Activated CD4-positive, CD25-positive, alpha-beta regulatory T cell treated with anti-CD3 and anti-CD28 coated beads, Interleukin-2, amount 50 U/mL, for 72 hours (primary cell): ENCODE measurements at places on chromosomes 2 and 18.

- no peak for DNase-seq
Measured at GRCh38 chr2:177548636-177549035, 156.1 kb downstream of the AGPS start.

GRCh38 chr18:26960911-26961310, 95.4 kb upstream of the AQP4 start:
- DNase-seq = no peak

DNA sequence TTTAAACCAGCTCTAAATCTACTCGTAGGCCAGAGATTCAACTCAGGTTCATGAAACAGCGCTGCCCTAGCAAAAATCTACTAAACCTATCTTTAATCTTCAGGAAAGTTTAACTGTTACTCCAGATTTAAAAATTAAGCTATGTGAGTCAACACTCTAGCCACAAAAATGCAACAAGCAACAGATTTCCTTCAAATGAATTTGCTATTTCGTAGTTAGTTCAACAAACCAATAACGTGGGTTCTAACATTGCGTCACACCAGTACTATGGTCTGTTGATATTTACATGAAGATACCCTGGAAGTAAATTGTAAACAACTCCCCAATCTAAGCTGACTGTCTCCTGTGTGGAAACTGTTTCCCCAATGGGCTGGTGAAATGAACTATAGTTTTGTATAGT, 71.2 kb downstream of the FIGN start:
- DNase-seq = no peak

DNA sequence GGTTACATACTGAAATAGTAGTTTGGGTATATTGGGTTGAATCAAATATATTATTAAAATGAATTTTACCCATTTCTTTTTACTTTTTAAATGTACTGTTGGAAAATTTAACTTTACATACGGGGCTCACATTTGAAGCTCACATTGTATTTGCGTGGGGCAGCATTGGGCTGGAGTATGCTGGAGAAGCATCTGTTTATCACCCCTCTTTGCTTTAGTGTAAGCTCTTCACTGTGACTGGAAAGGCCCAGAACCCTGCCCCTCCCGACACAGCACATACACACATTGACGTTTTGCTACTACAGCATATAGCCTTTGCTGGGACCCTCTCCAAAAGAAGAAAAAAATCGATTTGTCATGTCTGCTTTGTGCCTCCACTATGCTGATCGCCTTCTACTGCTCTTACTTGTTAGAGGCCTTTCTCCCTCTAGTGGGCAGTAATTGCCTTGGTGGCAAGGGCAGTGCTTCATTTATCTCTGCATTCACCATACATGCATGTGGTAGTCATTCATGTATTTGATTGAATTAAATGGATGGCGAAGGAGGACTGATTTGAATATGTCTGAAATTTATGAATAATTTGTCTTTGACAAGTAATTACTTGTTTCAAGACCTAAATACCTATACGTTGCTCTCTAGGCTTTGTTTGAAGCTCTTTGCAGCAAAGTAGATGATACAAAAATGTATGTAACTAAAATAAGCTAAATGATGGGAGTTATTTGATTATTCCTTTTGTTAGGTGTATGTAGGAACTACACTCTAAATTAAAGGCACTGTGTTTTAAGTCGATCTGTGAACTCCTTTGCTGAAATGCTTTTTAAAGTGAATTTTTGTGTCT, 37.4 kb downstream of the VAPA start:
- no peak for DNase-seq

GRCh38 chr2:11543337-11544216, 9.7 kb downstream of the GREB1 start:
- no peak for DNase-seq

DNA sequence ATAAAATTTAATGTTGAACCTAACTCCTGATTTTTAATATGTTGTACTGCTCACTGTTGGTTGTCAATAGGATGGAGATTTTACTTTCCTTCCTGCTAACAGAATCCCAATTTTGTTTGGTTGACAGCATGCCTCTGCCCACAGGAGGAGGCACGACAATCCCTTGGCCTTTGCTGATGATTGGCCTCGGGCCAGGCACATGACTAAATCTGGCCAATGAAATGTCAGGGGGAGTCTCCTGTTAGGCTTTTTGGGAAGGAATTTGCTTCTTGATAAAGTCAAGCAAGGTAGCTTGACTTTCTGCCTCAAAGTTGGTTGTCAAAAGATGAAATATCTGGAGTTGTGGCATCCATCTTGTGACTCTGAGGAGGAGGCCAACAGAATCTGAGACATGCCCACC, 6.8 kb upstream of the TGFA start:
- no peak for DNase-seq

GRCh38 chr2:120348134-120348736, 2.3 kb downstream of the INHBB start:
- DNase-seq = no peak
